ENCODE measurements at places on chromosomes 13 and 19.

GRCh38 chr13:48594096-48594815, 59.5 kb upstream of the CYSLTR2 start:
- no peak for DNase-seq

DNA sequence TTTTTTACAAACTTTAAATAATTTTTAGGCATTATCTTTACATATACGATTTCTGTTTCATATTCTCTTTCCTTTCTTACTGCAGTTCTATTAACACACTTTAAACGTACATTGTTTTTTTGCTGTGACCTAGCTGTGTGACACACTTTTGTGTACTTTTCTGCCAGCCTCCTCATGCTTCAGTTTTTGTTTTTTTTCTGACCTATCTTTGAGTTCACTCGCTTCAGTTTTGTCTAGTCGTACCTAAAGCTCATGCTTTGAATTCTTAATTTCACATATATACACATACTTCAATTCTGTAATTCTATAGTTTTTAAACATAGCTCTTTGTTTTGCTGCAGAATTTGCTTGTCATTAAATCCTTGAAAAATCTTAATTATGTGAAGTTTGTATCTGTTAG, 150.4 kb downstream of the PDS5B start:
- no peak for DNase-seq

- no peak for DNase-seq
Measured at GRCh38 chr13:21077788-21078353, 16.5 kb upstream of the LATS2 start.

GRCh38 chr13:103157434-103158145, 91.4 kb upstream of the SLC10A2 start:
- no peak for DNase-seq

- peak; percentile 21 for DNase-seq
Measured at GRCh38 chr19:58558066-58558622, at the start of gene UBE2M. Gene UBE2M (minus strand): TSS chr19:58558611. CDS start chr19:58558381, 230 bp downstream.

DNA sequence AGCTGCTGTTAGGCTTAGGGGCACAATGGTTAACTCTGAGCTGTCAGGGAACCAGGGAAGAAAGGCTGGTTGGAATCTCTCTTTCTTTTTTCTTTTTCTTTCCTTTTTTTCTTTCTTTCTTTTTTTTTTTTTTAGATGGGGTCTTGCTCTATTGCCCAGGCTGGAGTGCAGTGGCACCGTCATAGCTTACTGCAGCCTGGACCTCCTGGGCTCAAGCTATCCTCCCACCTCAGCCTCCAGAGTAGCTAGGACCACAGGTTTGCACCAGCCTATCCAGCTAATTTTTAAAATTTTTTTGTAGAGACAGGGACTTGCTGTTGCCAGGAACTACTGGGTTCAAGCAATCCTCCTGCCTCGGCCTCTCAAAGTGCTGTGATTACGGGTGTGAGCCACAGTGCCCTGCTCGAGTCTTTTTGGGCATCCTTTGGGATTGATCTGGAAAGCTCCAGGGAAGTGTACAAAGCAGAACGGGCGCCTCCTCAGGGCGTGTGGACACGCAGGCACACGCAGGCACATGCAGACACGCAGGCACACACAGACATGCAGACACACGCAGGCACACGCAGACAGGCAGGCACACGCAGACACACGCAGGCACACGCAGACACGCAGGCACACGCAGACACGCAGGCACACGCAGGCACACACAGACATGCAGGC, 99.2 kb downstream of the GADD45B start:
- DNase-seq, result no peak
